Stimulated activated CD4-positive, alpha-beta T cell treated with anti-CD3 and anti-CD28 coated beads, Interleukin-1b, Interleukin-23, amount 100 ng/mL, for 4 hours (primary cell): ENCODE measurements at places on chromosomes 4 and X.

DNA sequence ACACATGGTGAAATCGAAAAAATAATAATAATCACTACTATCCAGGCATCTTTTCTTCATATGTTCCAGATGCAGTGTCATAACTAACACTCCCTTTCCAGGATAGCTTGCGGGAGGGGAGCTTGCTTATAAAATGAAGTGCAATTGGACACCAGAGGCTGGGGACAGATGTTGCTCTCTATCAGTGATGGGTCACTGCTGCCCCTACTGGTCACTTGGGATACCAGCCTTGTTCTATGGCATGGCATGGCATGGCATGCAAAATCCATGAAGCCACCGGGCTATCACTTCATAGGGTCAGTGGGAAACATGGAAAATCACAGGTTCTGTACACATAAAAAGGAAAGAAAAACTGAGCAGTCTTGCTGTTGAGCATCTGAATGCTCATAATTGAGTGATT is 168.1 kb downstream of the GLRA2 start:
- DNase-seq, result no peak

GRCh38 chr4:60241866-60242265 is 958.3 kb upstream of the ADGRL3 start:
- no peak for DNase-seq

DNA sequence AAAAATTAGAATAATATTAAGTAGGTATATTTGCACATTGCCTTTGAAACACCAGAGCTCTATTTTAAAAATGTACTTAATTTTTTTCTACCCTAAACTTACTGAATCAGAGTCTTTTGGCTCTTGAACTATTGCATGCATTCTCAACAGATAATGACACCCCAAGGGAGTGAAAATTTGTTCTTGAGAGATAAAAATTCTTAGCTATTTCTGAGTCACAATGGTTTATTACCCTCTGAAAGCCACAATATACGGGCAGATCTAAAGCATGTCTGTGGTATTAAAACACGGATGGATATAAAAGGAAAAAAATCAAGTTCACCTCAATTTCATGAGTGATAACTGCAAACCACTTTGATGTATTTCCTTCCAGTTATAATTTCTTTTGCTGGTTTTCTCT is 636.3 kb upstream of the FTHL17 start:
- DNase-seq, result no peak

- DNase-seq, result no peak
Observed at GRCh38 chrX:120380699-120381098, 18.8 kb downstream of the ATP1B4 start.

GRCh38 chr4:83558680-83559079 is 22.8 kb downstream of the GPAT3 start:
- no peak for DNase-seq

DNA sequence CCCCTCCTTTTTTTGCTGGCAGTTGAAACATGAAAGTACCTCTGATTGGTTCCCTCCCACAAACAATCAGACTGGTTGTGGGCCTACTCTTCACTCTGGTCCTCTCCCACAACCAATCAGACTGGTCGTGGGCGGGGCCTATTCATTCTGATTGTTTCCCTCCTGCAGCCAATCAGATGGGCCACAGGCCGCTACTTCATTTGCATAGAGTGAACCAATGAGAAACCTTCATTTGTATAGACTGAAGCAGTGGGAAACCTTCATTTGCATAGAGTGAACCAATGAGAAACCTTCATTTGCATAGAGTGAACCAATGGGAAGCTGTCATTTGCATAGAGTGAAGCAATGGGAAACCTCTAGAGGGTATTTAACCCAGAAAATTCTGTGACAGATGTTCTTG is 55.2 kb downstream of the TRMT44 start:
- no peak for DNase-seq

DNA sequence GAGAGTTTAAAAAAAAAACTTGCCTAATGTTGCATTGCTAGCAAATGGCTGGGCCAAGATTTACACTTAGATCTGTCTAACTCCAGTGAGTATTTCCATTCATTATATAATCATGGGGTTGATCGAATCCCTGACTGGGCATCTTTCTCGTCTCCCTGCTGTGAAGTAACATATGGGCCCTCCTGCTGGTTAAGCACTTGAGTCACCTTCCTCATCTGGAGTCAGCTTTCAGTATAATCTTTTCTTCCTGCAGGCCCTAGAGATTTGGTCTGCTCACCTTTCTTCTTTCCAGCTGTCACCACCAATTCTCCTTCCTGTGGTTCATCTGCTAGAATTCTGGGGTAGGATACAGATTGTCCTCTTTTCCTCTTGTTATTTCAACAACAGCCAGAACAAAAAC is 41.6 kb downstream of the TIGD2 start:
- no peak for DNase-seq

- DNase-seq, result no peak
Observed at GRCh38 chr4:3781193-3781886, 15.2 kb downstream of the ADRA2C start.

DNA sequence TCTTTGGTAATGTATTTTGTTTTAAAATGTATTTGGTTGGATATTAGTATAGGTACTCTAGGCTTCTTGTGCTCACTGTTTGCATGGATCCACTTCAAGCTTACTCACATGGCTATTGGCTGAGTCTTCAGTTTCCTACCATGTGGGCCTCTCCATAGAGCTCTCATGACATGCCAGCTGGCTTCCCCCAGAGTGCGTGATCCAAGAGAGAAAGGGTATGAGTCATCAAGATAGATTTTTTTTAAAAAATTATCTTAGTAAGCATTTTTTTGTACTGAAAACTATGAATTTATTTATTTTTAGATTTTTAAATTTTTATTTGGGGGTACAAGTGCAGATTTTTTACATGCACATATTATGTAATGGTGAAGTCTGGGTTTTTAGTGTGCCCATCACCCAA is 219.1 kb upstream of the AMOT start:
- no peak for DNase-seq

- no peak for DNase-seq
Observed at GRCh38 chr4:15104825-15105224, 102.5 kb downstream of the CPEB2 start.

GRCh38 chrX:17413228-17413627 is 38.2 kb downstream of the NHS start:
- no peak for DNase-seq

GRCh38 chr4:61405307-61405706 is 205.2 kb downstream of the ADGRL3 start:
- DNase-seq, result no peak

DNA sequence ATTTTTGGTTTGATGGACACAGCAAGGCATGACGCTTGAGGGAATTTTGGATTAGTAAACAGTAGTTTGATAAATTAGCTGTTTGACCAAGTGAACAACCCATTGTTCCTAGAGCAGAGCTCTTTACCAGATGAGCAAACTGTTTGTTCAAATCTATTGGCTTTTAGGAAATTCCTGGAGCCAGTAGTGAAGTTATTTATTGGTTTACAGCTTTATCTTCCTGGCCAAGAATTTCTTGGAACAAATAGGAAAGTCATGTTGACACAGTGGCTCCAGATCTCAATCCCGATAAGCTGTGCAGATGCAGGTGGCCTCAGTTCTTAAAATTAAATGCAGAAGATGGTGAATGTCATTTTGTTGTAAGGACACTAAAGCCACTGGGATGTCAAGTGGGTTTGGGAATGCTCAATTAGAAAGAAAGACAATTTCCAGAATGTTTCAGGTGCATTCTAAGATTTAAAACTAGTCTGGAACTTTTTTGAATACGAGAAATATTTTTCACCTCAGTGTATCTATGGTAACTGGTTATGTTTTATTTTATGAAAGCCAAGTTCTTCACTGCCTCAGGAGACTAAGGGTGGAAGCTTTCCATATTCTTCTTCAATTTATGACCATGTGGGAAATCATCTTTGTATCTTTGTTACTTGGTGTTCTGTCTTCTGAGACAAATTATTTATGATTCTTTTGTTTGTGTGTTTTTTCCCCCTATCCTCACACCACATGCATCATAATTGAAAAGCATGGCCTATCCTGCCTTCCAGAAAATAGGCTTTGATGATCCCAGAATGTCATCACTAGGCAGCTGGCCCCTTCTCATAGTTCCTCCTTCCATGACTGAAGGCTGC is 554.5 kb downstream of the STIM2 start:
- DNase-seq, result no peak

DNA sequence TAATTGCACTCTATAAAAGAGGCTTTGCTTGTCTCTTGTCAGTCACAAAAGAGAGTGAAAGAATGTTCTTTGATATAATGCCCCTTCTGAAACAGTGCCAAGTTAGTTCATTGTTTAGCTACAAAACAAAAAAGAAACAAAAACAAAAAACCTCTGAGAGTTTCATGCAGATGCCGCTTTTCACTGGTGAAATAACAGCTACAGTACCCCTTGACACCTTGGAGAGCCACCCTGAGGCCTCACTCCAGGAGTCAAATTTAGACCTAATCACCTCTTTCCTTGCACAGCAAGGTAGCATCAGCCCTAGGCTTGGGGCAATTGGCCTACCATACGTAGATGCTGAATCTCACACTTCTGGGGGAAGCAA is 185.2 kb downstream of the UNC5C start:
- DNase-seq, result no peak

GRCh38 chrX:106780264-106780663 is 22.2 kb upstream of the TBC1D8B start:
- DNase-seq, result no peak

- DNase-seq, result no peak
Observed at GRCh38 chrX:13938051-13938828, 91.5 kb downstream of the GEMIN8 start.

- DNase-seq, result no peak
Observed at GRCh38 chr4:165095291-165095690, 17.4 kb downstream of the TMEM192 start.

GRCh38 chrX:147763131-147763530 is 148.6 kb upstream of the FMR1 start:
- no peak for DNase-seq

- DNase-seq, result no peak
Observed at GRCh38 chrX:69153060-69153730, 12.1 kb downstream of the PJA1 start.

DNA sequence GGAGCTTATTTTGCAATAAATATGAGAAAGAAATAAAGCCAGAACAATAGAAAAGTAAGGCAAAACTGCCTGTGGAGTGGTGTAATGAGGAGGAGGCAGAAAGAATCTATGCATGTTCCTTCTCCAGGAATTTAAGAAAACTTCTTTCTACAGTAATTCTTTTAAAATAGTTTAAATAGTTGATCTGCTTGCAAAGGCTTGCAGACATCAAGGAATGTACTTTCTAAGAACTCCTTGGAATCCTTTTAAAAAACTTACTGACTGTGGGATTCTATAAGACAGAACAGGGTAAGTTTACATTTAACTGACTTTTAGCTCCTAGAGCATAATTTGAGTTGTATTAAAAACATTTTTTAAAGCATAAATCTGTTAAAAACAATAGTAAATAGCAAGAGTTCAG is 63.2 kb upstream of the ALB start:
- no peak for DNase-seq

- DNase-seq, result no peak
Observed at GRCh38 chrX:100264200-100264599, 145.9 kb downstream of the PCDH19 start.

DNA sequence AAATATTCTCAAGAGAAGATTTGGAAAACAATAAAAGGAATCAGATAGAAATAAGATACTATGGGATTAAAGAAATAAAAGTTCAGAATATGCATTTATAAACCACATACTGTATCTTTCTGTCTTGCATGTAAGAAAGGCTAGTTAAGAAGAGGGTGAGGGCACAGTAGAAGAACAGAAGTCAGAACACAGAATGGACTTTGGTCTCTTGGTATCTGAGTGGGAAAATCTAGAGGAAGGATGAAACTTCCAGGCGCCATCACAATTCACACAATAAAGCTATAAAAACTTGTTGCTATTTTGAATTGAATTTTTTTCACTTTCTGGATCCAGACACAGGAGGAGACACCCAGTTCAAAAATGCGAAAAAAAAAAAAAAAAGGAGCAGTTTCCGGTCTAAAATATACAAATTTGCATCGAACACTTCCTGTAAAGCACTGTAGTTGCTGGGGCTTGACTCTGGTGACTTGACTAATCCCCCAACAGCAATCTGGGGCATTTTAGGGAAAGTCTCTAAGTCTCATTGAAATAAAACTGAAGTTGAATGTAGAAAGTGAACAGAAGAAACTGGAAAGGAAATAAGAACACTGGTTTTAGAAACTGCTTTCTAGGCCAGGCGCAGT is 8.1 kb upstream of the NAAA start:
- no peak for DNase-seq

- no peak for DNase-seq
Observed at GRCh38 chr4:140800666-140801065, 44.5 kb upstream of the TBC1D9 start.

GRCh38 chr4:174210952-174211490 is 72.4 kb downstream of the FBXO8 start:
- no peak for DNase-seq

GRCh38 chr4:128604840-128605239 is 204.7 kb upstream of the JADE1 start:
- DNase-seq, result no peak

GRCh38 chr4:101259876-101260275 is 87.5 kb downstream of the PPP3CA start:
- no peak for DNase-seq

GRCh38 chr4:148095346-148095923 is 346.8 kb downstream of the NR3C2 start:
- no peak for DNase-seq

GRCh38 chrX:153412746-153413720 is 1.8 kb downstream of the ZFP92 start:
- no peak for DNase-seq

DNA sequence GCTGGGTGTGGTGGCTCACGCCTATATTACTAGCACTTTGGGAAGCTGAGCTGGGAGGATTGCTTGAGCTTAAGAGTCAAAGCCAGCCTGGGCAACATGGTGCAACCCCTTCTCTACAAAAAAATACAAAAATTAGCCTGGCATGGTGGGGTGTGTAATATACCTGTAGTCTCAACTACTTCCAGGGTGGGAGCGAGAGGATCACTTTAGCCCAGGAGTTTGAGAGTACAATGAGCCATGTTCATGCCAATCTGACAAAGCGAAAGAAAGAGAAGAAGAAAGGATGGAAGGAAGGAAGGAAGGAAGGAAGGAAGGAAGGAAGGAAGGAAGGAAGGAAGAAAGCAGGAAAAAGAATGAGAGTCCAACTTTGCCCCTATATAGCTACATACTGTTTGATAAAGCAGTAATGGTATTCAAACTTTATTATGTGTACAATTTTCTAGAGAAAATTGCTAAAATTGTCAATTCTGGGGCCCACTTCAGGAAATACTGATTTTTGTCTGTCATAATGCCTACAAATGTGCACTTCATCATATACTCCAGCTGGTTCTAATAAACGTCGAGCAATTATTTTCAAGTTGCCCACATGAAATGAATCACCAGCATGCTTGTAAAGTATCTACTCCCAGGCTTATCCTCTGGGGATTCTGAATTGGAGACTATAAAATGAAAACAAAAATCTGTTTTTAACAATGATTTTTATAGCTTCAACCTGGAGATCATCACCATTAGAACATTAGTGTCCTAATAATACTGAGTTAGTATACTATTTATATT is 132.3 kb downstream of the NDST4 start:
- DNase-seq, result no peak

DNA sequence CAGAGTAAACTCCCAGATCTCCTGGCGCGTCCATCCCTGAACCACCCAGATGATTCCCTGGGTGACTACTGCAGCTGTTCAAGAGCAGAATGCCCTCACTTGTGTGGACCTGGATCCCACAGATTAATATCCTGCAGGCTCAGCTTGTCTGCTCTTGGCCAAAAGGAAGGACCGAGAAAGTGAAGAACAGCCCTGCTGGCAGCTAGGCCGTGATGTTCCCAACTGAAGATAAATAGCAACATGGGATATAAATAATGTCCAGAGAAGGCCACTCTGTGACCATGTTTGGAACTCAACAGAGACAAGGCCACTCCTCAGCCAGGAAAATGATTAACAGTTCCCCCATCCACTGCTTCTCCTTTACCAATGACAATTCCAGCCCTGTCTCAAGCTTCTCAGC is 21.5 kb downstream of the SUPT20HL2 start:
- no peak for DNase-seq
